ENCODE measurements at places on chromosomes 16 and 17. TPM values are rescaled to one million over a fixed set of nuclear protein-coding genes. Genes with fewer than 3 reads are reported as not detected.

The WSCD1 gene
- 6.4 TPM for total RNA-seq

The DPEP1 gene
- total RNA-seq = not detected

The TADA2A gene
- total RNA-seq = 11.9 TPM

- H3K4me3 ChIP-seq = no peak overlapping the region
- H3K36me3 ChIP-seq = no peaks in the 10 kb centered on the region
- no peaks in the 10 kb centered on the region for H3K27me3 ChIP-seq
- no peaks in the 10 kb centered on the region for H3K4me1 ChIP-seq
Observed at GRCh38 chr17:83014940-83015910, 64.2 kb upstream of the METRNL start.

GRCh38 chr17:4362141-4362540 lies 4.3 kb downstream of the UBE2G1 start:
- H3K4me1 ChIP-seq = peaks cover 79% of the 10 kb centered on the region
- H3K4me3 ChIP-seq = peak overlapping the region; percentile 17
- peaks cover 5% of the 10 kb centered on the region for H3K36me3 ChIP-seq

GRCh38 chr17:1473841-1474240 lies 17.8 kb upstream of the CRK start:
- peaks cover 100% of the 10 kb centered on the region for H3K36me3 ChIP-seq
- DNase-seq = no peak
- H3K27ac ChIP-seq = no peak overlapping the region

The PRDM7 gene
- not detected for total RNA-seq

The P2RX5 gene
- total RNA-seq = 18.3 TPM

- H3K27ac ChIP-seq = peak overlapping the region; percentile 47
- H3K27me3 ChIP-seq = peaks cover 17% of the 10 kb centered on the region
- no peak overlapping the region for H3K4me3 ChIP-seq
- H3K4me1 ChIP-seq = peaks cover 45% of the 10 kb centered on the region
- no peaks in the 10 kb centered on the region for H3K36me3 ChIP-seq
Observed at GRCh38 chr17:31494259-31495021, 103.0 kb downstream of the RAB11FIP4 start.

DNA sequence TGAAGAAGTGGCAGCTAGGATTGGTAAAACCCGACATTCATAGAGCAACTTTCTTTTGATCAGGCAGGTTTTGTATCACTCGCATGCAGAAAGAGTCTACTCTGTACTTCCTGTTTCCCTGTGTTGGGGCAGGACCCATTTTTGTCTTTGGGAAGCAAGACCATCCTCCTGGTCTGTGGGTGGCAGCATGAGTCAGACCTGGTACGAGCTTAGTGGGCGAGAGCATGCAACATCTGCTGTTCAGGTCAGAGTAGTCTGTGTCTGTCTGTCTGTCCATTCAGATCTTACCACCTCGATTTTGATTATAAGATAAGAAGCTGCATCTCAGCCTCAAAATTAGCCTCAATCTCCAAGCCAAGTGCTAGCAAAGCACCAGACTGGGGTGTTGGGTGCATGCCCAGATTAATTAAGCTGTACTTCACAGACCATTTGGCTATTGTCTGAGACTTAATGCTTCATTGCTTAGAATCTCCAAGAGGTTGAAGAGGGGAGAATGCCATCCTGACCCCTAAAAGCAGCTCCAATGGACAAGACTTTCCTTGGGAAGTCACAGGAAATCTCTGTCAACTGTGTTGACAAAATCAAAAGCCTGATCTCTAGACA lies 110.9 kb downstream of the XYLT1 start:
- peaks cover 13% of the 10 kb centered on the region for H3K4me1 ChIP-seq
- H3K27me3 ChIP-seq = no peaks in the 10 kb centered on the region
- no peaks in the 10 kb centered on the region for H3K36me3 ChIP-seq
- no peak for DNase-seq
- H3K4me3 ChIP-seq = no peak overlapping the region

The TRAF4 gene
- total RNA-seq = 3.5 TPM

The TSPOAP1 gene
- 12.8 TPM for total RNA-seq

The CLEC19A gene
- total RNA-seq = not detected

GRCh38 chr16:57226701-57227621 lies 18.1 kb upstream of the ARL2BP start:
- no peak overlapping the region for H3K4me3 ChIP-seq
- H3K36me3 ChIP-seq = peaks cover 98% of the 10 kb centered on the region
- peaks cover 3% of the 10 kb centered on the region for H3K4me1 ChIP-seq
- H3K27ac ChIP-seq = no peak overlapping the region
- no peaks in the 10 kb centered on the region for H3K27me3 ChIP-seq
- DNase-seq = no peak

GRCh38 chr17:10059684-10060211 lies 138.7 kb downstream of the GAS7 start:
- peaks cover 64% of the 10 kb centered on the region for H3K4me1 ChIP-seq
- DNase-seq = peak; percentile 64
- H3K36me3 ChIP-seq = no peaks in the 10 kb centered on the region
- no peaks in the 10 kb centered on the region for H3K27me3 ChIP-seq

GRCh38 chr16:69600202-69600601 lies 34.4 kb downstream of the NFAT5 start:
- DNase-seq = no peak
- H3K27me3 ChIP-seq = no peaks in the 10 kb centered on the region
- H3K36me3 ChIP-seq = no peaks in the 10 kb centered on the region
- H3K4me1 ChIP-seq = peaks cover 30% of the 10 kb centered on the region
- no peak overlapping the region for H3K27ac ChIP-seq

The TEN1 gene
- 5.3 TPM for total RNA-seq

DNA sequence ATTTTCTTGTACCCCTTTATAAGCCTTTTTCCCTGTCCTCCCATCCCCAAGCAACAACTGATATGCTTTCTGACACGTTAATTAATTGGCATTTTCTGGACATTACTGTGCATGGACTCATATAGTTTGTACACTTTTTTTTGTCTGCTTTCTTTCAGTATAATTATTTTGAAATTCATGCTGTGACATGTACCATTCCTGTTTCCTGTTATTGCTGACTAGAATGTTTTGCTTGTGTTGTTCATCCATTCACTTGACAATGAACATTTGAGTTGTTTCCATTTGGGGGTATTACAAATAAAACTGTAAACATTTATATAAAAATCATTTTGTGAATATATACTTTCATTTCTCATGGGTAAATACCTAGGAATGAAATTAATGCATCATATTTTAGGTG lies 50.6 kb downstream of the RBBP6 start:
- no peak overlapping the region for H3K4me3 ChIP-seq
- no peaks in the 10 kb centered on the region for H3K36me3 ChIP-seq
- H3K4me1 ChIP-seq = no peaks in the 10 kb centered on the region
- H3K27ac ChIP-seq = no peak overlapping the region

DNA sequence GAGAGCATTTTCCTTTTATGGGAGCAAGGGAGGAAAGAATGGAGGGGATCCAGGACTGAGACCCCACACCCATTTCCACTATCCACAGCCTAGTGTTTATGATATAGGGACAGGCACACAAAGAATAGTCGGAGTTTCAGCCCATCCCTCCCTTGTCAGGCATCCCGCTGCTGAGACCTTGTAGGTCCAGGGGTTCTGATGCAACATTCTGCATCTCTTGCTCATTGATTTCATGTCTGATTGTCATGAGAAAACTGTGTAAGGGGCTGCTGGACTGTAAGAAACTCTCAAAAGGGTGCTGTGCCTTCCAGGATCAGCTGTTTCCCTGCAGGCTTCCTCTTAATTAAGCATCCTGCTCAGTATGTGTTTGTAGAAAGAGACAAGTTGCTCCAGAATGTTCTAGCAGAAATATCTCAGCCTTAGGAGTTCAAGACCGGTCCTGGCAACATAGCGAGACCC lies 5.3 kb upstream of the POLR3E start:
- no peak for DNase-seq
- peaks cover 11% of the 10 kb centered on the region for H3K4me1 ChIP-seq
- no peaks in the 10 kb centered on the region for H3K27me3 ChIP-seq
- no peaks in the 10 kb centered on the region for H3K36me3 ChIP-seq
- H3K27ac ChIP-seq = no peak overlapping the region
- H3K4me3 ChIP-seq = no peak overlapping the region

The KIF1C gene
- 686 TPM for total RNA-seq

The FAM20A gene
- total RNA-seq = 2.9 TPM

GRCh38 chr17:60091908-60092331 lies 13.2 kb upstream of the HEATR6 start:
- H3K27ac ChIP-seq = no peak overlapping the region
- H3K36me3 ChIP-seq = no peaks in the 10 kb centered on the region
- H3K4me3 ChIP-seq = no peak overlapping the region
- no peak for DNase-seq
- peaks cover 5% of the 10 kb centered on the region for H3K4me1 ChIP-seq
- no peaks in the 10 kb centered on the region for H3K27me3 ChIP-seq

- no peaks in the 10 kb centered on the region for H3K36me3 ChIP-seq
- H3K27me3 ChIP-seq = no peaks in the 10 kb centered on the region
- no peaks in the 10 kb centered on the region for H3K4me1 ChIP-seq
- no peak overlapping the region for H3K4me3 ChIP-seq
Observed at GRCh38 chr17:9439851-9440250, 135.8 kb downstream of the STX8 start.

The SOCS1 gene
- total RNA-seq = 2.9 TPM

DNA sequence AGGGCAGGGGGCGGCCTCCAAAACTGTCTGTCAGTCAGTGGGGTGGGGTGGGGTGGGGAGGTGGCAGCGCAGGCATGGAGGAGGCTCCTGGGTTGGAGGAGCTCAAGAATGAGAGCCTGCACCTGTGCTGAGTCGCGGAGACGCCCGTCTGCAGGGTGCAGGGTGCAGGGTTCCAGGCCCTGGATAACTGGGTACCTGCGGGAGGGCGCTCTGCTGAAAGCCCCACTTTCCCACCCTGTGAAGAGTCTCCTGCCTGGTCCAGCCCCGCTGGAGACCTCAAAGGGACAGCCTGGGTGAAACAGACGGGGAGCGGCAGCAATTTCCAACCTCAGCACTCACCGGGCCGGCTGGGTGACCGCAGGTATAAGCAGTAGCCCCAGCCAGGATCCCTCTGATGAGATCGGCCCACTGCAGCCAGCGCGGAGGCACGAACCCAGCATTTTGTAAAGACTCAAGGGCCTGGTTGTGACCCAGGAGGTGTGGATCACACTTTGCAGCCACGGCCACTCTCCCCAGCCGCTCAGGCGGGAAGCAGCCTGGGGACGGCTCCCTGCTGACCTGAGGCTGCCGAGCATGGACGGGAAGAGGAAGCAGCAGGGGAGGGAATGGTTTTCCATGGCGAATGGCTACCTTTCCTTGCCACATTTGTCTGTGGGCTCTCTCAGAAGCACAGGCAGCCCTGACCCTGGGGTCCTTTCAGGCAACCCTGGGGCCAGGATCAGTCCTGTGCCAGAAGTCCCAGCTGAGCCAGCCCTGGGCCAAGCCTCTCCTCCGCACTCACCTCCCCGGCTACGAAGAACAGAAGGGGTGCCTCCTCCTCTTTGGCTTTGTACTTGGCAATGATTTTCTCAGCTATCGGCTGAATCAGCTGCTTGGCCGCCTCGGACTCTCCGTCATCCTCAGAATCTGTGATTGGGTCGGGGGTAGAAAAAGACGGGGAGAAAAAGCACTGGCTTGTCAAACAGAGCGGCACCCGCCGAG lies 21.0 kb downstream of the MRM3 start:
- peaks cover 19% of the 10 kb centered on the region for H3K36me3 ChIP-seq
- H3K4me1 ChIP-seq = no peaks in the 10 kb centered on the region
- no peak overlapping the region for H3K4me3 ChIP-seq
- H3K27me3 ChIP-seq = no peaks in the 10 kb centered on the region

DNA sequence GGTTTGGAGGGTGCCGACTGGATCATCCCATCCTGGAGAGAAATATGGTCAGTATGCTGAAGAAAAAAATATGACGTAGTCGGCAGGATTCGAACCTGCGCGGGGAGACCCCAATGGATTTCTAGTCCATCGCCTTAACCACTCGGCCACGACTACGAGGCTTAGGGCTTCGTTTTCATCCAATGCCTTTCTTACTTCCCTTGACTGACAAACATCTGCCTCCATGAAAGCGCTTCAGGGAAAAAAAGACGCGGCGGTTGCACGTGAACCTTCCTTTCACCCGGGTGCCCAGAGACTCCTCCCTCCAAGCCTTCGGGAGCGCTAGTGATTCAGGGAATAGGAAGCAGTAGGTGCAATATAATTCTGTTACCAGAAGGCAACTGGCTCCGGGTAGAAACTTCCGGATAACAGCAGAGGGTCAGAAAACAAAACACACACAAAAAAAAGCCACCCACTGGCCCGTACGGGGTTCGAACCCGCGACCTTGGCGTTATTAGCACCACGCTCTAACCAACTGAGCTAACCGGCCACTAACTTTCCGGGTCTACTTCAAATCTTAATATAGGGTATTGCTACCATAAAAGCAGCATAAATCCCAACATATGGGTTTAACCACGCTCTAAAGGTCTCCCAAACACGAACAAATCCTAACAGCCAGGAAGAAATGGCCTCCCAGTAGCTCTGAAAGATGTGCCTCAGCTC lies 16.3 kb upstream of the AURKB start:
- peak overlapping the region; percentile 58 for H3K4me3 ChIP-seq
- peaks cover 44% of the 10 kb centered on the region for H3K36me3 ChIP-seq
- H3K27ac ChIP-seq = peak overlapping the region; percentile 82
- H3K27me3 ChIP-seq = no peaks in the 10 kb centered on the region

The KRTAP4-3 gene
- not detected for total RNA-seq

- peak; percentile 11 for DNase-seq
- peaks cover 23% of the 10 kb centered on the region for H3K4me1 ChIP-seq
- H3K4me3 ChIP-seq = peak overlapping the region; percentile 46
- H3K27me3 ChIP-seq = no peaks in the 10 kb centered on the region
Observed at GRCh38 chr17:79952265-79952877, 83.3 kb downstream of the TBC1D16 start.

- H3K27me3 ChIP-seq = no peaks in the 10 kb centered on the region
- peaks cover 30% of the 10 kb centered on the region for H3K36me3 ChIP-seq
- peaks cover 42% of the 10 kb centered on the region for H3K4me1 ChIP-seq
- no peak for DNase-seq
Observed at GRCh38 chr17:48110761-48111160, 3.2 kb downstream of the SNX11 start.

DNA sequence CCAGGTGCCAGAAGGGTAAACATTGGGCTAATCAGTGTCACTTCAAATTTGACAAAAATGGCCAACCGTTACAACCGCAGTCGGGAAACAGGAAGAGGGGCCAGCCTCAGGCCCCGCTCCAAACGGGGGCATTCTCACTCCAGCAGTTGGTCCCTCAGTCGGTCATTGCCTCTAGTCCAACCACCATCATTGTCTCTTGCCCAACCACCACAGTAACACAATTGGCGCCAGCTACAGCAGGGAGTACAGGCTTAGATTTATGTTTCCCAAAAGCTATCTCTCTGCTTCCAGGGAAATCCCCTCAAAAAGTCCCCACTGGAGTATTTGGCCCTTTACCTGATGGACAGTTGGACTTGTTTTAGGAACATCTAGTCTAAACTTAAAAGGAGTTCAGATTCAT lies 20.3 kb downstream of the ALOX15B start:
- no peak overlapping the region for H3K4me3 ChIP-seq
- no peaks in the 10 kb centered on the region for H3K36me3 ChIP-seq
- H3K27me3 ChIP-seq = peaks cover 84% of the 10 kb centered on the region
- no peak overlapping the region for H3K27ac ChIP-seq

The ACSM3 gene
- total RNA-seq = 10.0 TPM

The KRT33B gene
- not detected for total RNA-seq

GRCh38 chr16:82187829-82188228 lies 17.8 kb upstream of the MPHOSPH6 start:
- H3K4me3 ChIP-seq = no peak overlapping the region
- H3K27me3 ChIP-seq = peaks cover 50% of the 10 kb centered on the region
- DNase-seq = no peak
- no peaks in the 10 kb centered on the region for H3K36me3 ChIP-seq
- H3K27ac ChIP-seq = no peak overlapping the region
- H3K4me1 ChIP-seq = no peaks in the 10 kb centered on the region
